ENCODE measurements at places on chromosomes 16 and 17.

- H3K4me1 ChIP-seq = peaks cover 6% of the 10 kb centered on the region
- H3K4me3 ChIP-seq = no peak overlapping the region
- peaks cover 5% of the 10 kb centered on the region for H3K27me3 ChIP-seq
- no peak overlapping the region for H3K27ac ChIP-seq
- DNase-seq = peak; percentile 41
These were observed 90.8 kb upstream of the TOB1 start for GRCh38 chr17:50956750-50957523.

- H3K36me3 ChIP-seq = peaks cover 23% of the 10 kb centered on the region
- H3K4me1 ChIP-seq = no peaks in the 10 kb centered on the region
- no peak overlapping the region for H3K4me3 ChIP-seq
- H3K27ac ChIP-seq = no peak overlapping the region
- no peak for DNase-seq
- H3K27me3 ChIP-seq = no peaks in the 10 kb centered on the region
These were observed 34.4 kb downstream of the WWP2 start for GRCh38 chr16:69796285-69797118.

- H3K4me3 ChIP-seq = no peak overlapping the region
- peaks cover 10% of the 10 kb centered on the region for H3K4me1 ChIP-seq
- no peak overlapping the region for H3K27ac ChIP-seq
- DNase-seq = no peak
- H3K36me3 ChIP-seq = peaks cover 16% of the 10 kb centered on the region
These were observed 25.5 kb downstream of the POLR3E start for GRCh38 chr16:22322741-22323140.

- no peaks in the 10 kb centered on the region for H3K27me3 ChIP-seq
- H3K4me3 ChIP-seq = no peak overlapping the region
- H3K4me1 ChIP-seq = no peaks in the 10 kb centered on the region
These were observed 438.0 kb upstream of the CDH11 start for GRCh38 chr16:65559846-65560245.

DNA sequence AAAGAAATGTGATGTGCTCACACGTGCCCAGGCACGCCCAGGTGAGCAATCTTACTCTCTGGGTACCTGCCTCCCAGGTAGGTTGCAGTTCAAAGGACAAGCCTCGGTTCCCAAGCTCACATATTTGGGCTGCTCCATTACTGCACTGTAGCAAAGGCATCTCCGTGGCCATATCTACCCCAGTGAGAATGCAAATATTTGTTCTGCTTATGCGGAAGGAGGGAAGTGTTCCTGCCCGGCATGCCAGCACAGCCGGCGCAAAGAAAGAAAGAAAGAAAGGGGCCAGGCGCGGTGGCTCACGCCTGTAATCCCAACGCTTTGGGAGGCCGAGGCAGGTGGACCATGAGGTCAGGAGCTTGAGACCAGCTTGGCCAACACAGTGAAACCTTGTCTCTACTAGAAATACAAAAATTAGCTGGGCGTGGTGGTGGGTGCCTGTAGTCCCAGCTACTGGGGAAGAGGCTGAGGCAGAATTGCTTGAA is 30.7 kb downstream of the SLC43A2 start:
- H3K27me3 ChIP-seq = no peaks in the 10 kb centered on the region
- no peak overlapping the region for H3K4me3 ChIP-seq
- DNase-seq = no peak
- H3K27ac ChIP-seq = no peak overlapping the region
- H3K4me1 ChIP-seq = peaks cover 3% of the 10 kb centered on the region
